ENCODE measurements at places on chromosomes 12 and 14. TPM values are rescaled to one million over a fixed set of nuclear protein-coding genes. Genes with fewer than 3 reads are reported as not detected.

DNA sequence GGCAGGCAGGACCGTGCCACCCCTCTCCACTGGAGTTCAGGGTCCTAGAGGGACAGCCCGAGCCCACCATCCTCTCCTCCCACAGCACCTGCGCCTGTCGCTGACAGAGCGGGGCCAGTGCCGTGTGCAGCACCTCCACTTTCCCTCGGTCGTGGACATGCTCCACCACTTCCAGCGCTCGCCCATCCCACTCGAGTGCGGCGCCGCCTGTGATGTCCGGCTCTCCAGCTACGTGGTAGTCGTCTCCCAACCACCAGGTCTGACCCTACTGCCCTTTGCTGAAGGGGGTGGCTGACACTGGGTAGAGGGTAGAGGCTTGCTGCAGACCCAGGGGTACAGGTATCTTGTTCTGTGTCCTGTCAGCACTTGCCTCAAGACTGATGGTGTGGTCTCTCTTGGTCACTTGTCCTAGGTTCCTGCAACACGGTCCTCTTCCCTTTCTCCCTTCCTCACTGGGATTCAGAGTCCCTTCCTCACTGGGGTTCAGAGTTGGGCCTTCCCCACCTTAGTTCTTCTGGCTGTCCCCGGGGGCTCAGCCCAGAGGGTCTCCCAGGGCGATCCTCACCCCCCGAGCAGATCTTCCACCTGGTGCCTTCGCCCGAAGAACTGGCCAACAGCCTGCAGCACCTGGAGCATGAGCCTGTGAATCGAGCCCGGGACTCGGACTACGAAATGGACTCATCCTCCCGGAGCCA lies 42.0 kb downstream of the SH2B3 start:
- H3K27me3 ChIP-seq: no peaks in the 10 kb centered on the region
- H3K4me3 ChIP-seq: no peak overlapping the region
- no peaks in the 10 kb centered on the region for H3K4me1 ChIP-seq
- no peaks in the 10 kb centered on the region for H3K36me3 ChIP-seq
- H3K27ac ChIP-seq: no peak overlapping the region

SERPINA12 gene
- not detected for total RNA-seq

DNA sequence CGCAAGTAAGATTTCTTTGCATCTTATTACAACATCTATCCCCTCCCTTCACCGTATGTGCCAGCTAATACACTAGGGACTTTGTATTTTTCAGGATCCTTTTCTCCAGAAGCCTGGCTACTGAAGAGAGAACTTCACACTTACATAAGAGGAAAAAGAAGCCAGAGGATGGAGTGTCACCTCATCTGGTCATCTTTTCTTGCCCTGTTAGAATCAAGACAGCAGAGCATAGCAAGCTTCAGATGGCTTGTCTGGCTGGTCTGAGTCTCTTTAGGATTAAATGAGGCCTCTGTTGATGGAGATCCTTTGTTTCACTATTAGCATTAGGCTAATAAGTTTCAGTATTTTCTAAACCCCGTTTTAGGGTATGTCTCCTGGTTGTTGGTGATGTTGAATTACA lies 14.4 kb upstream of the AACS start:
- H3K27ac ChIP-seq: no peak overlapping the region
- DNase-seq: no peak
- H3K4me1 ChIP-seq: no peaks in the 10 kb centered on the region
- H3K4me3 ChIP-seq: no peak overlapping the region

GRIN2B gene
- under 0.01 TPM for total RNA-seq

BICDL1 gene
- total RNA-seq: 1.8 TPM

DNA sequence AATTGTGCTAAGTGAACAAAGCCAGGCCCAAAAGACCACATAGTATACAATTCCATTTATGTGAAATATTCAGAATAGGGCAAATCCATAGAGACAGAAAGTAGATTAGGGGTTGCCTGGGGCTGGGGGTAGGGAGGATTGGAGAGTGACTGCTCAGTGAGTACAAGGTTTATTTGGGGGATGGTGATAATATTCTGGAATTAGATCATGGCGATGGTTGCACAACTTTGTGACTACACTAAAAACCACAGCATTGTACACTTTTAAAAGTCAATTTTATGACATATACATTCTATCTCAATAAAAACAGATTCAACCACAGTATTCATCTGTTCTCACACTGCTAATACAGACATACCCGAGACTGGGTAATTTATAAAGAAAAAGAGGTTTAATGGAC lies 68.7 kb upstream of the MAP1LC3B2 start:
- H3K4me3 ChIP-seq: no peak overlapping the region
- H3K27ac ChIP-seq: no peak overlapping the region
- H3K36me3 ChIP-seq: no peaks in the 10 kb centered on the region
- DNase-seq: no peak

Measured in uterus (tissue), 4 donors.